ENCODE measurements at places on chromosomes 12 and 14.
A peak's percentile ranks its signal among the peaks of the same experiment; 100 is the strongest.

DNA sequence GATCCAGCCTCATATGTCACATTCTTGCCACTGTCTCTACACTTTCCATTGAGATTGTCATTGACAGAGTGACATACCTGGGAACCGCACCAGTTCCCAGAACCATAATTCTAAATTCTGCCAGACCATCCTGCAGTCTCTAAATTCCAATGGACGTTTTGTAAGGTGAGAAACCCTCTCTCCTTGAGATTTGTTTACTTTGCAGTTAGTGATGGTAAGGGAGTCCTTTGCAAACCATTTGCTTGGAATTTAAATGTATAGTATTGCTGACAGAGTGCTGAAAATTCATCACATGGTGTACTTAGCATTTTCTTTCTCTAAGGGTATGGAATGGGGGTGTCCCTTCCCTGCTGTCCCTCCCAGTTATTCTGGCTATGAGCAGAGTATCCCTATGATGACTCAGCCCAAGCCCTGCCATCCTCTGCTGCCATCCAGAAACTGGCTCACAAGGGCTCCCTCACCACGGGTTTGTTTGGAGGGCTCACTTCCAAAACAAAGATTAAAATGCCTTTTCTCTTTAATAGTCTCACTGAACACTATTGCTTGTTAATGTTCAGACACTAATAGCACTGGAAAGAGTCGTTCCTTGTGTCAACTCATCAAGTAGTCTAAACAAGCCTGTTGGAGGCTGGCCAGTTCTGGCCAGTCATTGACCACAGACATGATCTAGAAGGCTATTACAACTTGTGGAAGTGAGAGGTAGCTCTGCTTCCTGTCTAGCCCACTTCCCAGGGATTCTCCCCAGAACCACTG is 129.0 kb upstream of the HMGA2 start:
- peak; percentile 40 for DNase-seq

GRCh38 chr14:53016491-53016890 is 65.6 kb upstream of the FERMT2 start:
- no peak for DNase-seq

DNA sequence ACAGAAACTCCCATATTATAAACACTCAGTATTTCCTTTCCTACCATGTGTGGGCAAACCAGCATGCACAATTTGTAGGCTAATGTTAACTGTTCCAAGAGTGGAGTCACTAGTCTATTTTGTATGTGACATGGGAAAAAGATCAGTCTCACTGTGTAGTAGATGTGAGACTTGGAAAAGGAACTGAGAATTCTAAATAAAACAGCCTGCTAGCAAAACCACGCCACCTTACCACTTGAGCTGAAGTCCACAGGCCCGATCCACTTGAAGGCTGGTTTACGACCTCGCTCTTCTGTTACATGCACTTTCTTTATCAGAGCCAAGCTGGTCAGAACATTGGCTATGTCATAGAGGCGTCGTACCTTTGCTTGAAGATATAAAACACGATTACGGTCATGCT is 22.5 kb downstream of the E2F7 start:
- DNase-seq: no peak

- DNase-seq: peak; percentile 20
These were observed 84.6 kb downstream of the SETD3 start for GRCh38 chr14:99395909-99396530.

- DNase-seq: peak; percentile 95
These were observed 24.6 kb downstream of the TPCN1 start for GRCh38 chr12:113245695-113246477.

DNA sequence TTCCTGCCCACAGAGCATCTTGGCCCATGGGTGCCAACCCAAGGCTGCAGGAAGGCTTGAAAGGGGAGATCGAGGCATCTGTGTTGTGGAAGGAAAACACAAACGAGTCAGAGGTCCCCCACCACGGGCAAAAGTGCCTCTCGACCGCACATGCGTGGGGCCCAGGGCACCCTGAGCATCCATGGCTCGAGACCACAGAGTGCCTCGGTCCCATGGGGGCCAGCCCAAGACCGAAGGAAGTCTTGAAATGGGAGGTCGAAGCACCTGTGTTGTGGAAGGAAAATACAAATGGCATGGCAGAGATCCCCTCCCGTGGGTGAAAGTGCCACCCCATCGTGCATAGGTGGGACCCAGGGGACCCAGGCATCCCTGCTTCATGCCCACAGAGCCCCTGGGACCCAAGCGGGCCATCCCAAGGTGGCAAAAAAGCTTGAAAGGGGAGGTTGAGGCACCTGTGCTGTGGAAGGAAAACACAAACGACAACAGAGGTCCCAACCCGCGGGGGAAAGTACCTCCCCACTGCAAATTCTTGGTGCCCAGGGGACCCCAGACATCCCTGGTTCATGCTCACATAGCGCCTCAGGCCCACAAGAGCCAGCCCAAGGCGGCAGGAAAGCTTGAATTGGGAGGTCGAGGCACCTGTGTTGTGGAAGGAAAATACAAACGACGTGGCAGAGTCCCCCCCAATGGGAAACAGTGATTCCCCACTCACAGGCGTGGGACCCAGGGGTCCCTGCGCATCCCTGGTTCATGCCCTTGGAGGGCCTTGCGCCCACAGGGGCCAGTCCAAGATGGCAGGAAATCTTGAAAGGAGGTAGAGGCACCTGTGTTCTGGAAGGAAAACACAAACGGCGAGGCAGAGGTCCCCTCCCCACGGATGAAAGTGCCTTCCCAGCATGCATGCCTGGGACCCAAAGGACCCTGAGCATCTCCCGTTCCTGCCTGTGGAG is 373.0 kb downstream of the ALG10 start:
- DNase-seq: no peak

GRCh38 chr14:91111443-91111842 is 2.4 kb upstream of the DGLUCY start:
- no peak for DNase-seq

DNA sequence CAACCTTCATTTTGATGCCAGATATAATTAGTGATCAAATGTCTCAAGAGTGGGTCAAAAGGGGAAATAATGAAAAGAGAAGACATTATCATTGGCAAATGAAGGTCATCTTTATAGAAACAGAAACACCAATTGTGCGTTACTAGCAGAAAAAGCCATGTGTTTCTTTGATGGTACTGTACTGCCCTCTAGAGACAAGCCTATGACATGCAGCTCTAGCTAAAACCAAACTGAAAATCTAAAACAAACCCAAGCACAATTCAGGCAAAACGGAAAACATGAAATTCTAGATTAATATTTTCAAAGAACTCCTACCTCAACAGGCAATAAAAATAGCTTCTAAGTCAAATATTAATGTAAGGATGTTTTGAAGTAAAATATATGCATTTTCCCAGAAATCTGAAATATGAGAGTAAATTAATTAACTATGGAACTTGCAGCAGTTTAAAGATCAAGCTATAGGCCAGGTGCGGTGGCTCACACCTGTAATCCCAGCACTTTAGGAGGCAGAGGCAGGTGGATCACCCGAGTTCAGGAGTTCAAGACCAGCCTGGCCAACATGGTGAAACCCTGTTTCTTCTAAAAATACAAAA is 115.4 kb downstream of the KLHL28 start:
- DNase-seq: peak; percentile 70

DNA sequence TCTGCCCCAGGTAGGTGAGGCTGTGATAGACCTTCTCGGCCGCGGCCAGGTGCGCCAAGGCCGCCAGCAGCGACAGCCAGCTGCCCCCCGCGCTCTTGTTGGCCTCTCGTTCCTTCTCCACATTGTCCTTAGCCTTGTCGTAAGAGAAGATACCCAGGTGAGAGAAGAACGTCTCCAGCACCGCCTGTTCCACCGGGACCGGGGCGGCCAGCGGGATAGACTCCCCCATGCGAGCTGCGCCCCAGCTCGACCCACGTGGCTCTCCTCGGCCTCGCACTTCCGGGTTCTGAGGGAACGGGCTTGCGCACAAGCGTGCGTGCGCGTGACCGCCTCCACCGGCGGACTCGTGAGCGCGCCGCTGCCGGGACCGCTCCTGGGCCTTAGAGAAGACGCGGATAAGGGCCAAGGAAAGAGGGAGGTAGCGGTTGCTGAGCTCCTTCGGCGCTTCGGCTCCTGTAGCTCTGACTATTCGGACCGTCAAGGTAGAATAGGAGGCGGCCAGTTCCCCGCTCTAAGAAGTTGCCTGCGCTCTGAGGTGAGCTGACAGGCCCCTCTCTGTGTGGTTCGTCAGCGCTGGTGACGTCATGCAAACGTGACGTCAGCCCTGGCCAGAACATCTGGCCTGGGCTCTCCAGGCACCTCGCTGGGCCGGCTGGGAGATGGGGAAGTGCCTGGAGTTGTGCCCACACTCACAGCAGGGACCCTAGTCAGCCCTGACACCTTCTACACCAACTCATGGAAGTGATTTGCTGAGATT is at the start of gene KICS2:
KICS2 (minus strand) TSS at position 288 of the 757 bp plus-strand sequence; CDS start at position 229, 59 bp downstream.
- DNase-seq: peak; percentile 97

DNA sequence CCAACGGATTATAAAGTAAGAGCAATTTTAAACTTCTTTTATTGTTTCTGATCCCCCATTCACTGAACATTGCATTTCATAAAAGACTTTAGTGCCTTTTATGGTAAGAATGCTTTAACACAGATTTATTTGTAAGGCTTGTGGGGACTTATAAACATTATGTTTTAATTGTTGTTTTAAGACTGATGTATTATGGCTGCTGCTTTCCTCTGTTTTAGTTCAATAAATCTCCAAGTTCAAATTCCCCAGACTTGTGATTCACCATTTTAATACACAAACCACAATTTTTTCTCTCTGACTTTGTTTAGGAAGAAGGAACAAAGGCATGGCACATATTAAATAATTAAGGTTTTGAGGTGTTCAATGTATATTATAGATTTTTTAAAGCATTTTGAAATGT is 753.3 kb downstream of the SLC6A15 start:
- no peak for DNase-seq

- peak; percentile 68 for DNase-seq
These were observed 41.6 kb downstream of the LRRC74A start for GRCh38 chr14:76867516-76868453.

GRCh38 chr12:110966081-110966760 is 45.8 kb upstream of the MYL2 start:
- peak; percentile 92 for DNase-seq

GRCh38 chr12:8876887-8877286 is 37.4 kb upstream of the PHC1 start:
- DNase-seq: no peak

GRCh38 chr12:25818596-25819390 is 139.7 kb upstream of the RASSF8 start:
- no peak for DNase-seq

DNA sequence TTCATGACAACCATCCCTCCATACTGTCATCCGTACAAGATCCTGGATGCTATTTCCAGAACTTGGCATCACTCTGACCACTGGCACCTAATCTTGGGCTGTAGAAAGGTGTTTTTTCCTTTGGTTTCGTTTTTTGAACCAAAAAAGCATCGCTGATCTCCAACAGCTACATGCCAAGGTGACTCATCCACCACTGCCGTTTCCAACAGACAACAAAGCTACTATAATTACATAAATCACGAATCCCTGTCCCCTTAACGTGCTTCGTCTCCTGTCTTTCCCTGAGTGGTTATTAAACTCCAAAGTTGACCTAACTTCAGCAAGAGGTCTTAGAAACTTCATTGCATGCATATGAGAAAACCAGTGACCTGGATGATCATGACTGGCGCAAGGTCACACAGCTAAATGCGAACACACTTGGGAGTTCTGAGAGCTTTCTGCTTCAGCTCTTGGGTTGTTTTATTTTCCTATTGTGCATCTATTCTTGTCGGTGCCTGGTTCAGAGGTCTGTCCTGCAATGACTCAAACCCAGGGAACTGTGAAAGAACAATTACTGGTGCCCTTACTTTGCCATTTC is 99.9 kb downstream of the PPM1H start:
- no peak for DNase-seq

DNA sequence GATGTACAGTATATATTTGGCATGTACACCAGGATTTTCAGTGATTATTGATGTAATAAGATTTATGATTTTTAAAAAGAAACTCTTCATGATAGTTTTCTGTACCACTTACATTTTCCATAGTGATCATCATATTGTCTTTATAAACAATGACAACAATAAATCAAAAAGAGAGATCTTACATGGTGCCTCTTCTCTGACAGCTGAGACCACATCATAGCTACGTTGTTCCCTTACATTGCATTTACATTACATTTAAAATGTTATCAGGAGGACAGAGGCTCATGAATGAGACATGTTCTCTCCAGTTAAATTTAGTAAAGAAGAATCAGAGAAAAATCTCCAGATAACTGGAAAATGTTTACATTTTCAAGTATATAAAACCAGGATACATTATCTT is 112.4 kb downstream of the PRKCH start:
- DNase-seq: no peak

GRCh38 chr12:103462675-103463074 is 33.1 kb downstream of the C12orf42 start:
- DNase-seq: no peak

- no peak for DNase-seq
These were observed 1.1 kb upstream of the RTRAF start for GRCh38 chr14:51988221-51988620.

- no peak for DNase-seq
These were observed 78.2 kb upstream of the MBIP start for GRCh38 chr14:36398463-36399291.

- no peak for DNase-seq
These were observed 279.0 kb downstream of the ATXN7L3B start for GRCh38 chr12:74816398-74817175.

DNA sequence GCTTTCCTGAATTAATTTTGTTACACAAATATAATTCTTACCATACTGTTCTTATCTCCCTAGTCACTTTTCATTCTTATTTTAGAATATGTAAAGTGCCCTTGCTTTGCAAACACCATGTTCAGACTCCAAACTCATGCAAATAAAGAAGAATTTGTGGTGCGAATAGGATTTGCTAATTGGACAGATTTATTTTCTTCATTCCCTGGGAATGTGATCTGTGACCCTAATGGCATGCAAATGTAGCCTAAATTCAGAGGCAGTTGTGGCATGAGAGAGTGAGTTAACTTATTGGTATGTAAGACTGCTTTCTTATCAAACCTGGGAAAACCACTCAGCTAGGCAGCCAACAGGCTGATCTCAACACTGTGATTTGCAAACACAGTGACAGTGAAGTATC is 10.0 kb downstream of the CAPZA3 start:
- DNase-seq: no peak

DNA sequence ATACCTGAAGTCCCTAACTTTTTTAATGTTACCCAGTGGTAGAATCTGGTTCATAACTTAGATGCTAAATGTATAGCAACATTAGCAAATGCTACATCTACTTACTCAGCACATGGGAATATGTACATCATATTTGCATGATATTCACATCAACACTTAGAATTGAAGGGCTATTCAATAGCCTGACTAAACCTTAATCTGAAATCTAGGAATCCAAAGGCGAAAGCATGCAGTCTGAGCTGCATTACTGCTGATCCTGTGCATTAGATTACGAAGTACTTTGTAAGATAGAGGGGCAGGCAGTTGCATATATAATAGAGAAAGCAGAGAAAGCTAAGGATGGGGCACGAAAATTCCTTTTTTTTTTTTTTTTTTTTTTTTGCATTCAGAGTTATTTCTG is 40.4 kb downstream of the SLC38A4 start:
- DNase-seq: no peak

- DNase-seq: peak; percentile 68
These were observed 1.1 kb downstream of the ALX1 start for GRCh38 chr12:85280984-85281630.
